CD8-positive, alpha-beta T cell (primary cell): ENCODE measurements at places on chromosomes 3 and 15.

DNA sequence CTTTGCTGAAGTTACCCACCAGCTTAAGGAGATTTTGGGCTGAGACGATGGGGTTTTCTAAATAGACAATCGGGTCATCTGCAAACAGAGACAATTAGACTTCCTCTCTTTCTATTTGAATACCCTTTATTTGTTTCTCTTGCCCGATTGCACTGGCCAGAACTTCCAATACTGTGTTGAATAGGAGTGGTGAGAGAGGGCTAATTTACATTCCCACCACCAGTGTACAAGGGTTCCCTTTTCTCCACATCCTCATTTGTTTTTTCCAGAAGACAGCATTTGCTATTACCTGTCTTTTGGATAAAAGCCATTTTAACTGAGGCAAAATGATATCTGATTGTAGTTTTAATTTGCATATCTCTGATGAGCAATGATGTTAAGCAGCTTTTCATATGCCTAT is 329.9 kb upstream of the TPRG1 start:
- DNase-seq = no peak

DNA sequence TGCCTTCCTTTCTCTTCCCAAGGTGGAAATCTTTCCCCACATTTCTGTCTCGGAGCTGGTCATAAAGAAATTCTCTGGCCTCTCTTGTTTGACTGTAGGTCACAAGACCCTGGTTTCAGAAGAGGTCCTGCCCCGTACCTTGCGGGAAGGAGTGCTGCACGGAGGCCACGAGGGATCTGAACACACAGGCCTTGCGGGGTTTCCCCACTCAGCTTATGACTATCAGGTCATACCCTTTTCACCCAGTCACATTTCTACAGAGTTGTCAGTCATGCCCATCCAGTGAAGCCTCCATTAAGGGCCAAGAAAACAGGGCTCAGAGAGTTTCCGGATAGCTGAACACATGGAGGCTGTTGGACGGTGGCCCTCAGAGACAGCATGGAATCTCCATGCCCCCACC is 54.7 kb upstream of the ATP13A3 start:
- DNase-seq = no peak

DNA sequence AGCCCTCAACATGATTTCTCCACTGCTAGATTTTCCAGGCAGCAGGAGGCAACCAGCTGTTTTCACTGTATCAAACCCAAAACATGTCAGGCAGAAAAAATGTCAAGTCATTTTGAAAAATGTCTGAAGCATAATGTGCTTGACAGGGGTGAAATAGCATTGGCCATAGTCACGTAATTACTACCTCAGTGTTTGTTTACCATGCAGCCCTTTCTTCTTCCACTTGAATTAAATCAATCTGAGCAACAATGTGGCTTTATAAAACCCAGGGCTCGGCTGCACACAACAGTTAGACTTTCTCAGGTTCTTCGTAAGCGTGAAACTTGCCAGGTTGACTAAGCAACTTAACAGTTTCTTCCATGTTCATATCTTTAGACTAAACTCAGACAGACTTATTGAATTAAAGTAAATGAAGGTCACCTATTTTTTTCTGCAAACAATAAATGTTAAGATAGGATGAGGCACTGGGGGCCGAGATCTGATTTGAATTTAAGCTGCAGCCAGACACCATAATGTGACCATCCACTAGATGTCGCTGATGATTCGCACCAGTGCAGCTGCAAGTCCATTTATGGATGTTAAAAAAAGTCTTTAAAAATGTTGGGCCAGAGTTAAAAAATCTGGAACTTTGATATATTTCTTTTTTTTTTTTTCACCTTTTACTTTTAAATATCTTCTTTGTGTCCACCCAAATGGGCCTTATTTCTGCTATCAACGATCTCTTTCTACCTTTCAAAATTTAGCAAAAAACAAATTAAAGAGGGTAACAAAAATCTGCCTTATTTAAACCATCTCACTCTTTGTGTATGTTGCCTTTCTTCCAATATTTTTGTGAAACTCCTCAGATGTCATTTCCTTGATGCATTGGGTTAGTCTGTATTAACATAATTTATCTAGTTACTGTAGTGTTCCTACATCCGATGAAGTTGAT is 305.9 kb downstream of the CACNA2D3 start:
- no peak for DNase-seq

- DNase-seq = no peak
Measured at GRCh38 chr15:29756358-29757267, 65.7 kb downstream of the TJP1 start.

DNA sequence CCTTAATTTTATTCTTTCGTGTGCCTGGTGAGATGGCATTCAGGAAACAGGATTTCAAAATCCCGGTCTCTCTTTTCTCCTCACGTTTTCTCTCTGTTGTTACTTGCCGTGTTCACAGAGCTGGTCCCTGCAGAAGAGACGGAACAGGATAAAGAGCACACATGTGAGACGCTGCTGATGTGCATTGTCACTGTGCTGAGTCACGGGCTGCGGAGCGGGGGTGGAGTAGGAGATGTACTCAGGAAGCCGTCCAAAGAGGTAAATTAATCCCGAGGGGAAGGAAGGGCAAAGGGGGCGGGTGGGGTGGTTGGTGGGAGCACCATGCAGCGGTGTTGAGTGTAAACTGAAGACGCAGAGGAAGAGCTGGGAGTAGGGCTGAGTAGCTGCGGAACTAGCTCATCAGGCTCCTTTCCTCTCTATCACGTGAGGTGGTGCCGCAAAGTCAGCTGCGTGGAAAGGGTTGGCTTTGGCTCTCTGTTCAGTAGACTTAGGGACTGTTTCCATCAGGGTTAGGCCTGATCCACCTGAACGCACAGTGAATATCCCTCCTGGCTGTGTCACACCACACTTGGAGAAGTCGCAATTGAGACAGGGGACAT is 164.8 kb upstream of the BHLHE40 start:
- no peak for DNase-seq

- no peak for DNase-seq
Measured at GRCh38 chr3:135155228-135155627, 360.2 kb downstream of the EPHB1 start.

DNA sequence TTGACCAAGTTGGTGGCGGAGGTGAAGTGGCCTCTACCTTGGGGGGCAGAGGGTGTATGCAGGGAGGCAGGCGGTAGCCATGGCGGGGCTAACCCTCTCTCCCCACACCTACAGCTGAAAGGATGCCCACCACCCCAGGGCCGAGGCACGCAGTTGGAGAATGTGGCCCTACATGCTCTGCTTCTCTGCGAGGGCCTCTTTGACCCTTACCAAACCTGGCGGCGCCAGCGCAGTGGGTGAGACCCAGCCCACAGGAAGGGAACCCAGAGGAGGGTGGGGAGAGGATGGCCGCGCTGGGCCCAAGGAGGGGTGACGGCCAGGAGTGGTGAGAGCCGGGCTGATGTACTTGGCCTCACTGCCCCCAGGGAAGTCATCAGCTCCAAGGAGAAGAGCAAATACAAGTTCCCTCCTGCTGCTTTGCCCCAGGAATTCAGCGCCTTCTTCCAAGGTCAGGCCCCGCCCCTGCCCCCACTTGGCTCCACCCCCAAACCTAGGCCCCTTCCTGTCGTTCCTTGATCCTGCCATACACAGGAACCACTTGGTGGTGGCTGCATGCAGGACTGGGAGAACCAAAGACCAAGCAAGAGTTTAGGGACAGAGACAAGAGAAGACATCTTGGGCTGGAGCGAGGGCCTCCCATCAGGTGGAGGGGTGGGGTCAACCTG is 9.8 kb downstream of the NBEAL2 start:
- no peak for DNase-seq

DNA sequence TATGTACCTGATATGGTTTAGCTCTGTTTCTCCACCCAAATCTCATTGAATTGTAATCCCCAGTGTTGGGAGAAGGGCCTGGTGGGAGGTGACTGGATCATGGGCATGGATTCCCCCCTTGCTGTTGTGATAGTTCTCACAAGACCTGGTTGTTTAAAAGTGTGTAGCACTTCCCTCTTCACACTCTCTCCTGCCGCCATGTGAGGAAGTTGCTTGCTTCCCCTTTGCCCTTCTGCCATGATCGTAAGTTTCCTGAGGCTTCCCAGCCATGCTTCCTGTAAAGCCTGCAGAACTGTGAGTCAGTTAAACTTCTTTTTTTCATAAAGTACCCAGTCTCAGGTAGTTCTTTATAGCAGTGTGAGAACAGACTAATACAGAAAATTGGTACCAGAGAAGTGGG is 93.1 kb downstream of the C3orf70 start:
- no peak for DNase-seq

GRCh38 chr15:65275104-65275727 is 11.5 kb downstream of the PARP16 start:
- no peak for DNase-seq

DNA sequence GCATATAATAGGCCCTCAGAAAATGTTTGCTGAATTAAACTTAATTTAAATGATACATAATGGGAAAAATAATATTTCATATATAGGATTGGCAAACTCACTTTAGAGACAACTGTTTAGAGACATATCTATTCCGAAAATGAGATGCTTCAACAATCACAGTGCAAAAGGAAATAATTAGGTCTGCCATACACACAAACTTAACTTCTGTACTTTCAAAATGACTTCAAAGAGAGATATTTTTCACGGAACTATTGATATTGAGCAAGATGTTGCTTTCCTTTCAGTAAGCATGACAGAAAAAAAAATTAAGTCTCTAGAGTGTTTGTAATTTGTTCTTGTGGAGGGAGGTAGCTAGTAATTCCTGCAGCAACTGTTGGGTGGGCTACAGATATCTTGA is 769.5 kb downstream of the TUSC7 start:
- no peak for DNase-seq

DNA sequence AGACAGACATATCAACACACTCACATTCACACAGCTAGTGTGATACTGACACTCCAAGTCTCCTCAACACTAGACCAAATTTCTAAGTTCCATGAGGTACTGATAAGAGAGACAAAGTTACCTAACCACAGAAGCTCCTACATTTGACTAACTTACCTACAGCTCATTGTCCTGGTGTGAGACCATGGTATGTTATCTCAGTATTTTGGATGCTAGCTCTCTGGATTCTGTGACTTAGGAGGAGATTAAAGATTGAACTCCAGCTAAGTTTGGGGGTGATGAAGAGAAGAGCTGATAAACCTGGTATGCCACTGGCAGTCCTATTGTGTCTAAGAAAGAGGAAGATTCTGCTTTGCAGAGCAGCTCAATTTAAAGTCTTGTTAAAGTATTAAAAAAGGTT is 144.0 kb upstream of the MYRIP start:
- DNase-seq = no peak

GRCh38 chr15:59873644-59874272 is 130.4 kb upstream of the FOXB1 start:
- DNase-seq = no peak

DNA sequence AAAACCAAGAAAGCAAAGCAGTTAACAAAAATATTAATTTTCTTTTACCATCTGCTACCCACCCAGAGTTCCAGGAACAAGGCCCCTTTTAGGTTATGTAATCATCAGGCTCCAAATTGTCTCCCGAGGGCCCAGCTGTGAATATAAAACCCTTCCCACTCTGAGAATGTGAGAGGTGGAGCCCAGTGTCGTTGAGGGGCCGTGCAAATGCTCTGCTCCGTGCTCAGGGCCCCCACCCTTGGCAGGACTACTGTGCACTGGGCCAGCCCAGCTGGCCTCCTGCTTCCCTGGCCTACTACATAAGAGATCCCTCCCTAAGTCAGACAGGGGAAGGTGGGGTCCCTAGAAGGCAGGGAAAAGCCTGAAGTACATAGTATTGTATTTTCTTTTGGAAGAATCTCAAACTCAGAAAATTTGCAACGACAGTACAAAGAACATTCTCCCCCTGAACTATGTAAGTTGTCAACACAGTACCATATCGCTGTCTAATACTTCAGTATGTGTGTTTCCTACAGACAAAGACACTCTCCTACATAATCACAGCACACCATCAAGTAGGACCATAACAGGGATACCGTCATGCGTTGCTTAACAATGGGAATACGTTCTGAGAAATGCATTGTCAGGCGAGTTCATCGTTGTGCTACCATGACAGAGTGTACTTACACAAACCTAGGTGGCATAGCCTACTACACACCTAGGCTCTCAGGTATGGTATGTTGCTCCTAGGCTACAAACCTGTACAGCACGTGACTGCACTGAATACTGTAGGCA is 4.4 kb upstream of the CLEC3B start:
- DNase-seq = no peak

DNA sequence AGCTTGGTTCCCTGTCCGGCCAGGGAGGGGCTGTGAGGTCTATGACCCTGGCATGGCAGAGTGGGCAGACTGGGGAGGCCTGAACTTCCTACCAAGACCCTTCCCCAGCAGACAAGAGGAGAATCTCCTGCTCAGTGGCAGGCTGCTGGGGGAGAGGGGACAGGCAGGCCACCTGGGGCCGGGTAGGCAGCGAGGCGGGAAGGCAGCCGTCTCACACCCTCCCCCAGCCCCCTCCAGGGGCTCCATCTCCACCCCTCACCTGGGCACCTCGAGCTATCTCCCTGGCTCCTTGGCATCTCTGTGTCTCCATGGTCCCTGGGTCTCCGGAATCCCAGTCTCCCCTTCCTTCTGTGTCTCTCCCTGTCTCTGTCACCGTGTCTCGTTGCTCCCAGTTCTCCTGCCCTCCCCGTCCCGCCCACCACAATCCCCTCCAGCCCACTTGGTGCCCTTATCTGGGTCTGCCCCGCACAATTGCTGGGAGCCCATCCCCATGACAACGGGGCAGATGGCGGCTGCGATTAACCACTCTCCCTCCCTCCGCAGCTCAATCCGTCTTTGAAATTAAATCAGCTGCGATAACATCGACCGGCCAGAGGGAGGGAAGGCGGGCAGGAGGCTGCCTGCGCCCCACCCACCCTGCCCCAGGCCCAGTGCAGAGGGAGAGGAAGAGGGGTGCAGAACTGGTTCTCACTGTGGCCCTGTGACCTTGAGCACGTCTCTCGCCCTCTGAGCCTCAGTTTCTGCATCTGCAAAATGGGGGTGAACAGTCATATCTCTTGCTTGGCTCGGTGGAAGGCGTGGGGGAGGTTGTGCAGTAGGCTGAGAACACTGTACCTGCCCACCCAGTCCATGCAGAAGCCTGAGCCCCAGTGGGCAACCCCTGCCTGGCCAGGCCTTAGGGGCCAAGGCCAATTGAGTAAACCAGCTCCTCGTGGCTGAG is 9.6 kb downstream of the DNAJB8 start:
- no peak for DNase-seq

DNA sequence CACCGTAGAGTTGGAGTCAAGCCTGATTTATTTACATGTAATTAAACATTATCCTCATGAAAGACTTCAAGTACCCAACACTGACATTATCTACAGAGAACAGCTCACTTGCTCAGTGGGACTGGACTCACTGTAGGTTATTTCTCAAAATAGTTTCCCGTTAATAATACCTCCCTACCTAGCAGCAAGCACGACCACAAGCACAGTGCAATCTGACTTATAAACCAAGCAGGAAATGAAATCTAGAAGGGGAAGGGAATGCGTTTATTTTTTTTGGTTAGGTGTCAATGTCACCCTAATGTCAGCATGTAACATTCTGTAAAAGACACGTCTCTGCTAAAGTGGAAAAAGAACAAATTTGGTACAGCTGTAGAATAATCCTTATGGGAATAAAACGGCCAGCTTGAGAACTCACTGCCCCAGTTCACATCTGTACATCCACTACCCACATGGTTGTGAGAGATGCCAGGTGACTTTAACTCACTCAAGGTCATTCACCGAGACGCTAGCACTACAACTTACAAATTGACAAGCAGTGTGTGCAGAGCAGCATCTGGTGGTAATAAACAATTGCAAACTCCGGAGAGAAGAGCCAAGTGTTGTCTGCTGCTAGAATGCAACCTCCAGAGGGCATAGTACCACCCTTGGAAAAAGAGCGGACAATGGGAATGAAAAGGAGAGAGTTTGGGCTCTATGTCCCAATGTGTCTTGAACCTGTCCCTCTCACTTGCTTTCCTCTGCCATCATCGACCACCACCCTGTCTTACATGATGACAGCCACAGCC is 242.5 kb downstream of the CADPS start:
- DNase-seq = no peak
